ENCODE measurements at places on chromosomes 7 and 10.

- DNase-seq, result no peak
Measured at GRCh38 chr7:18508443-18509427, 13.2 kb downstream of the HDAC9 start.

DNA sequence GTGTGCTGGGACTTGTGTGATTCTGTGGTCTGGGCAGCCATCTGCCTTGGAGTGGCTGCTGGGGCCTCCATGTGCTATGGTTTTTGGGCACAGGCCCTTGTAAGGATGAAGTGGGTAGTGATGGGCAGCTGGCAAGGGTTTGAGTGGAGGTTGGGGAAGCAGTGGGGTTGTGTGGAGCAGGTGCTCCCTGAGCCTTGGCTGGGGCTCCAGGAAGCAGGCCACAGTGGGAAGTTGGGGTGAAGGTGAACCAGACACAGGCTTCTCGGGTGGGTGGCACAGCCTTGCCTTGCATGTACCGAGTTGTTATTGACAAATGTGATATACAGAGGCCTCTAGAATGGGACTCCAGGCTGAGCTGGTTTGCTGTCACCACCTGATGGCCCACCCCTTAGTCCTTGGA, 82.3 kb downstream of the ADCY1 start:
- no peak for DNase-seq

DNA sequence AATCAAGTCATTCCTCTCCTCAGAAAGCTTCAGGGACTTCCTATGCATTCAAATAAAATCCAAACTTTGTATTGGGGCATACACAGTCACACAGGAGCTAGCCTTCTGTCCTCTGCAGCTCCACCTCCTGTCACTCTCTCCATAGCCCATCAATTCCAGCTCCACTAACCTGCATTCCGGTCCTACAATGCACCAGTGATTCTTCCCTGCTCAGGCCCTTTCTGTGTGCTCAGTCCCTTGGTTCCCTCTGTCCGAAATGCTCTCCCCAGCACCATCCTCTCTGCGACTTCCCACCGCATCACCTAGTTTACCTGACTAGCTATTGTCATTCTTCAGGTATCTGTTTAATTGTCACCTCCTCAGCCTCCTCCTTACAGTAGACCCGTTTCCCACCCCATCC, 26.4 kb upstream of the YAE1 start:
- DNase-seq, result no peak

DNA sequence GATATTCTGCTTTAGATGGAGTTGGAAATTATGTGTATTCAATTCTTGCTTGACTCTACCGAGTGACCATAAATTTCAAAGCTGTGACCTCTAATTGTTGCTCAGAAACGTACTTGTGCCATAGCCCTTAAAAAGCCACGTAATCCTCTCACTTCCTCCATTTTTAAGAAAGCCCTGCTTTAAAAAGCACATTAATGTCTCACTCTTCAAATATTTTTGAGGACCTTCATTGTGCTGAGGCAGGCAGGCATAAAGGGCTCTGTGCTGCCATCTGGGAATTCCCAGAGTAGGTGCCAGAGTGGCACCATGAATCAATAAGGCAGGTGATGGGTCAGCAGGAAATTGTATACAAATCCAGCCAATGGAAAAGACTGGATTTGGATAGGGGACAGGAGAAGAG, 97.7 kb upstream of the FAM204A start:
- DNase-seq, result no peak

DNA sequence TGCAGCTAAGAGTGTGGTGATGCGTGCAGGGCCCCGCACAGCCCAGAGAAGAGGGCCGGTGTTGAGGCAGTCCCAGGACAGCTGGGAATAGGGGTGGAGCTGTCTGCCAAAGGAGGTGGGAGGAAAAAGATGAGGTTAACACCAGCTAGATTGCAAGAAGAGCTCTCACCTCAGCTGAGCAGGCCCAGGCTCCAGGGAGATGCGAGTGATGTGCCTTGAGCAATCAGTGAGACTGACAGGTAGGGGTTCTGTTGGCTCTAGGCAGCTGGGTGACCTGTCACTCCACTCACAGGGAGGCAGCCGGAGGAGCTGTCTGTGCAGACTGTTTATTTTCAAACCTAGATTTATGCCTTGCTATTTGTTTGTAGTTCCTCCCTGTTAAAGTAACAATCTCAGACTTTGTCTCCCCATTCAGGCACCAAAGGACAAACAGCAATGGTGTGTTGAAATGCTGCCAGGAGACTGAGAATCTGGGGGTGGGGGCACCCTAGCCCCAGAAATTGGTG, 205.1 kb upstream of the CXCL12 start:
- no peak for DNase-seq

- DNase-seq, result no peak
Measured at GRCh38 chr10:72258617-72259016, 15.1 kb upstream of the DDIT4 start.

- DNase-seq, result peak; percentile 30
Measured at GRCh38 chr10:68154211-68154497, 44.9 kb downstream of the MYPN start.

DNA sequence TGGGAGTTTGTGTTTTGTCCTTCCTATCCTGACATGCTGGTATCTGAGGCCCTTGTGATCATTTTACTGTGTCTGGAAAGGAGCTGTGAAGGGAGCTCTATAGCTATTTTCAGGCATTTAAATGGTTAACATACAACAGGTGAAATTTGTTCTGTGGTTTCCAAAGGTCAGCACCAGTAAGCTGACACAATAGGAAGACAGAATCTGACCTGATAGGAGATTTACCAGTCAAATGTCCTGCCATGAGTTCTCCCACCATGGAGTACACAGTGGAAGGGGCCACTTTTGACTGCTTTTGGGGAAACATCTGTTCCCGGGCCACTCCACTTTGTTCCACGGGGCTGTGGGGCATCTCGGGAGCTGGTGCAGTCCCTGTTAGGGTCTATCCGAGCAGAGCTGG, 17.6 kb downstream of the FKBP6 start:
- no peak for DNase-seq

- DNase-seq, result no peak
Measured at GRCh38 chr10:120394446-120394845, 62.6 kb upstream of the PLPP4 start.

- no peak for DNase-seq
Measured at GRCh38 chr10:29878492-29878891, 180.9 kb downstream of the JCAD start.

DNA sequence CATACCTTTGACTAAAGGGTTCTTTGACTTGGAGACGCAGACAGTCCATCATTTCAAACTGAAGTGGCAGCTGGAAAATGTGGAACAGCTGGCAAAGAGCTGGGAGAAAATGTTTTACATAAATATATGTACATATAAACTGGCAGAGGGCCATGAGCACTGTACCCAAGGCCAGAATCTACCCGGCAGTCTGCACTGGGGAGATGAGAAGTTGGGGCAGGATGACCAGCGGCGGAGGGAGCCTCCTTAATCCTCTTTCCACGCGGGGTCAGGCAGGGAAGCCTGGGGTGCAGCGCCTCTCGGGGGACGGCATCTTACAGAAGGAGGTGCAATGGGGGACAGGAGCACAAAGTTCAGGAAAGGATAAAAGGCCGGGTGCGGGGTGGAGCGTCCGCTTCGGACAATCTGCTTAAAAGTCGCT, 1.3 kb downstream of the GLI3 start:
- no peak for DNase-seq

DNA sequence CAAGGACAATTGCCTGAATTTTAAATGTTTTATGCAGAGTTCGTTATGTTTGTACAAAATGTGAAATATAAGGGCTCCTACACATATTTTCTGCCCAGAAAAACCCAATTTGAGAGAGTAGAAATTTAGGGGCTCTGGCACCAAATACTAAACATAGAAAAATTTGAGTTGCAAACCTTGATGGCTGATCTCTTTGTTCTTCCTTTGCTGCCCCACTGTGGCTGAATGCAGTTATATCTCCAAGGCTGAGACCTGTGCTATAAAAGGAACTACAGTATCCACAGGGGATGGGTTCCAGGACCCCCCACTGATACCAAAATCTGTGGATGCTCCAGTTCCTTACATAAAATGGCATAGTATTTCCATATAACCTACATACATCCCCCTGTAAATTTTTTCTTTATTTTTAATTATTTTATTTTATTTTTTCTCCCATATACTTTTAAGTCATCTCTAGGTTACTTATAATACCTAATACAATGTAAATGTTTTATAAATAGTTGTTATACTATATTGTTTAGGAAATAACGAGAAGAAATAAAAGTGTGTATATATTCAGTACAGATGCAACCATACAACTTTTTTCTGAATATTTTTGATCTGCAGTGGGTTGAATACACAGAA, 22.5 kb downstream of the CFAP43 start:
- DNase-seq, result peak; percentile 72

DNA sequence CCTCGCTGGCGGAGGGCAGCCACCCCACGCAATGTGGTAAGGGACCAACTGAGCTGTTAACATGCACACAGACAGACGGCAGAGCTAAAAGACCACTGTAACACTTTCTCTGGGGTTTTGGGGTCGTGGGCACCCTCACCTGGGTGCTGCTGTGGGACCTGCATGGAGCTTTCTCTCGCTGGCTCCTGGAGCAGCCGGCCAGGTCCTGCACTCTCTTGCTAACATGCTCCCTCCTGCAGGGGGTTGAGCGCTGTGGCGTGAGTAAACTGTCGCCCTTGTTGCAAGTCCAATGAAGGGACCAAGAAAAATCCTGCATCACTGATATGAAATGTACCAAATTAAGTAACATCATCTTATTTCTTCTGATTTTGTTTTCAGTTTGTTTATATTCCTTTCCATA, 92.0 kb downstream of the ADK start:
- no peak for DNase-seq

- no peak for DNase-seq
Measured at GRCh38 chr10:5812283-5813090, 747 bp downstream of the GDI2 start.

DNA sequence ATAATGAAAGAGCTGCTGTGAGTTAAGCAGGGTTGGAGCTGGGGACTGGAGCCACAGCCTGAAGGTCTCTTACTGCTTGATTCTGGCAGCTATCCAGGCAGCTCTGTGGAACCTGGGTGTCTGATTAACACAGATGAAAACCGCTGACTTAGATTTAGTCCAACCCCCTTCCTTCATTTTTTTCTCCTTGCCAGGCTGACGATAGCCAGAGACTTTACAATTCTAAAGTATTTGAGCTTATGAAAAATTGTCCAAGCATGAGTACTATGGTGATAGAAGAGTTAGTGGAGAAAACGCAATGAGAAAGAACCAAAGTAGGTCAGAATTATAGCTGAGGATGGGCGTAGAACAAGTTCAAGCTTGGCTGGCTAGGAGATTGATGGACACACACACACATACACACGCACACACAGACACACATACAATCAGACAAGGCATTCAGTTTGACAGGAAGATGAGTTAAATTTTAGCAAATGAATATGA, 13.5 kb upstream of the GPR85 start:
- no peak for DNase-seq

DNA sequence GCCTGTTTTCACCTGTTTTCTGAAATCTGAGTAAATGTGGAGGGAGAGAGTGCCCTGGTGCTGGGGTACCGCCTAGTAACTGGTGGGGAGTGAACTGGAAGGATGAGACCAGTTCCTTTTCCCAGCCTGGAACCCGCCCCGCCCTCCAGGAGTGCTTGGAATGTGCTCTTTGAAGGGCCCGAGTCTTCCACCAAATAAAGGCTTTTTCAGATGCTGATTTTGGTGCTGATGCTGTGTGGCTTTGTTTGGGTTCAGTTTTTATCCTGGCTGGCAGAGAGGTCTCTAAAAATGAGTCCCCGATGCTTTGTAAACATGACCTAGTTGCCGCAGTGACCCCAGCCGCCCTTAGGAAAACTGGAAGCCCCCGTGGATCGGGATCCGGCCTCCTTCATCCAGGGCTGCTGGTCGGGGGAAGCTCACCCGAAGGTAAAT, 25.9 kb downstream of the FOXK1 start:
- no peak for DNase-seq

- no peak for DNase-seq
Measured at GRCh38 chr10:122484276-122485060, 23.1 kb downstream of the HTRA1 start.

DNA sequence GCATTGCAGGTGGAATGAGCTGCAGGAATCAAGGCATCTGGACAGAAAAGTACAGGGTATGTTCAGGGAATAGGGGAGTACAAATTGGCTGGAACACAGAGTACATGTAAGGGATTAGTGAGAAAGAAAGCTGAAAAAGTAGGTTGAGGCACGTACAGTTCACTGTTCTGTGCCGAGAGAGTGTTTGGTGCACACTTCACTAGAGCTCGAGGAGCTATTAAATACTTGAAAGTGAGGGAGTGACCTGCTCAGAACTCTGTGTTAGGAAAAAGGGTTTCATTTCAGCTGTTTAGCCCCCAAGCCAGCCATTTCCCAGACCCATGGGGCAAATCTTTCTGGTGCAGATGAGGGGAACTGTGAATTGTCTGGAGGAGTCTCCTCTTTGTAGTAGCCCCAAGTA, 115.2 kb downstream of the TBXAS1 start:
- no peak for DNase-seq

DNA sequence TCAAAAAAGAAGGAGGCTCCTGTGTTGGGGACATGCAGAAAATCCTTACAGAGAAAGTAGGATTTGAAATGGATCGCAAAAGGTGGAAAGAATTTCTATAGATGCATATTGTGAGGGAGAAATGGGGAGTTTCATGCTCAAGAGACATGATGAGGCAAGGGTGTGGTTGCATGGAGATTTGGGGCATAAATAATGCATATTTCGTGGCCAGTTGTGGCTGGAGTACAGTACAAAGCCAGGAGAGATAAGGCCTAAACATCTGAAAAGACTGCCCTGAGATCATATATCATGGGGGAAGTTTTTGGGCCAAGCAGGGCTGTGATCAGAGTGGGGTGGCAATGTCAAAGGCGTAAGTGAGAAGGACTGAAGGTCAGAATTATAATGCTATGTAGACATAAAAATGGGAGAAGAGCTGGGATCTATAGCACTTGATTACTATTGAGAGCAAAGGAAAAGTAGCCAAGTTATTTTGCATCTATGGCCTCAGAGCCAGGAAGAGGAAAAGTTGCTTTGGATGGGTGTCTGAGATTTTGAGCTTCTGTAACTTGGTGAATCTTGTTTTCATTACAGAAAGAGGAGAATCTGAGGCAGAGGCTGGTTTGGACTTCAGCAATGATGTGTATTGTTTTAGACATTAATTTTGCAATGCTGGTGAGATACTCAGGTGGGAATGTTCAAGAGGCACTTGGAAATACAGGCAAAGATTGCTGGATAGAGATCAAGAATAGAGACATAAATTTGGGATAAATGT, 166.6 kb downstream of the INHBA start:
- DNase-seq, result no peak

DNA sequence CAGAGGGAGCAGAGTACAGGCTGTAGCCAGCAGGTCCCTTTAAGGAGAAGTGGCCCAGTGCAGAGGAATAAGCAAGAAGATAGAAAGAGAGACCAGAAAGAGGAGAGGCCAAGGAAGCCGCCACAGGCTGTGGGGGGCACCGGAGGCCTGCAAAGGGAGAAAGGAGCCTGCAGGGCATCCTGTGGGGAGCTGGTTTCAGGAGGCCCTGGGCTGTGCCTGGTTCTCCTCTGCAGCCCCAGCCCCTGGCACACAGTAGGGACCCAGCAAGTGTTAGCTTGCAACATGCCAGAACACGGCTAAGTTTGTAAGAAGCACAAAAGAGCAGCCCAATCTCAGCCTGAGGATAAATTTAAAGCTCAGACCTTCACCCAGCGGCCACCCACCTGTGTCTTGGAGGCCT, 12.3 kb upstream of the C10orf71 start:
- no peak for DNase-seq

Data from NCI-H1694 treated with DMSO at 0.1 percent for 48 hours (cell line).